ENCODE measurements at places on chromosomes 13 and 19.

- no peak for DNase-seq
These were observed 9.6 kb upstream of the BBC3 start for GRCh38 chr19:47240556-47240955.

GRCh38 chr19:29062475-29063435 is 150.2 kb downstream of the UQCRFS1 start:
- no peak for DNase-seq

DNA sequence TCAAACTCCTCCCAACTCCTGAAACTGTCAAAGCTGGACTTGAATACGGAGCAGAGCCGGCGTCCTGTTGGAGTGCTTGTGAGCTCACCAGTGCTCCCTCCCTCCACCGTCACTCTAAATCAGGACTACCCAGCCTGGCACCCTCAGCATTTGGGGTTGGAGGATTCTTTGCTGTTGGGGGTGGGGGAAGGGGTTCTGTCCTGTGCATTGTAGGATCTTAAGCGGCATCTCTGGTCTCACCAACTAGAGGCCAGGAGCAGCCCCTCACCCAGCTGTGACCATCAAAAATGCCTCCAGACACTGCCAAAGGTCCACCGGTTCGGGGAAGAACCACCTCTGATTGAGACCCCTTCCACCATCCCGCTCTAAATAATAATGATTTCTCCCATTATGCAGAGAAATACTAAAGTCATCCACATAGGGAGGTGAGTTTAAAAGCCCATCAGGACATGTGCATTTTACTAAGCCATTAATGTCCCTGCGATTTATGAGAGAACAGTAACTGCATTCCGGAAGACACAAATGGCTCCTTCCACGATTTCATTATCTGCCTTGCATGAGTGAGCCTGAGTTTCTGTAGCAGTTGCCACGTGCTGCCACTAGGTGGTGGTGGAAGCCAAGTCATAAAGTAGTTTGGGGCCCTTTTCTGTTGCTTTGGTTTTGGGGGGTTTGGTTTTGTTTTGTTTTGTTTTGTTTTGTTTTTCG is 16.1 kb upstream of the USP29 start:
- peak; percentile 47 for DNase-seq

DNA sequence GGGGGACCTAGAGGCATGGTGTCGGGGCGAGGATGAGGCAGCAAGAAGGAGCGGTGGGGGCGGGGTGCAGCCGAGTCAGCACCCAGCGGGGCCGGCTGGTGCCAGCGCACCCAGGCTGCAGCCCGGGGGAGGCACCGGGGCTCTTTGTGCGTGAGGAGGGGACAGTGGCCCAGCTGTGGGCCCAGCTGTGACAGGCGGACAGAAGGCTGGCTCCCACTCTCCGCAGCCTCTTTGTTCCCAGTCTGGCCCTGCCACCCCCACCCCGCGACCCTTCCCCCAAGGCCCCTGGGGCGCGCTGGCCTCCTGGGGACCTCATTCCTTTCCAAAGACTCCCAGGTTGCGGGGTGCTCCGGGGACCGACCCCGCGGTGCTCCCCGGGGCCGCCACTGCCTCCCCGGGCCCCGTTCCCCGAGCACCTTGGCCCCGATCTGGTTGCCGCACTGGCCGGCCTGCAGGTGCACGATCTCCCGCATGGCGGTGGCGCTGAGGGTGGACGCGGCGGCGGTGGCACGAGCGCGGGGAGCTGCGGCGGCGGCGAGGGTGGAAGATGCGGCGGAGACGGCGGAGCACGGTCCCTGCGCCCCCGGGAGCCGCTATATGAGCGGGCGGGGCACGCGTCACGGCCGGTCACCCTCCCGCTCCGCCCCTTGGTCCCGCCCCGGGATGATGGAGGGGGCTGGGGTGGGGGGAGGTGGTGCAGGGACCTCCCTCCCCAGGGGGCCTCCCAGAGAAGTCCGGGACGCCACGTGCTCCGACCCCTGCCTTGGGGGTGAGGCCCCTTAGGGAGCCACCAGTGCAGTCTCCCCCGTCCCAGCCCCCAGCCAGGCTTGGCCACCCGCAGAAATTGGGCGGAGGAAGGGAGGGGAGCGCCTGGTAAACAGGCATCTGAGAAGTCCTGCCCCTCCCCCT is at the start of gene TUBB4A:
Gene TUBB4A, minus strand, starts transcription at position 570 of the 909 bp plus-strand sequence. Its CDS starts 97 bp downstream, at position 473.
- DNase-seq = no peak

DNA sequence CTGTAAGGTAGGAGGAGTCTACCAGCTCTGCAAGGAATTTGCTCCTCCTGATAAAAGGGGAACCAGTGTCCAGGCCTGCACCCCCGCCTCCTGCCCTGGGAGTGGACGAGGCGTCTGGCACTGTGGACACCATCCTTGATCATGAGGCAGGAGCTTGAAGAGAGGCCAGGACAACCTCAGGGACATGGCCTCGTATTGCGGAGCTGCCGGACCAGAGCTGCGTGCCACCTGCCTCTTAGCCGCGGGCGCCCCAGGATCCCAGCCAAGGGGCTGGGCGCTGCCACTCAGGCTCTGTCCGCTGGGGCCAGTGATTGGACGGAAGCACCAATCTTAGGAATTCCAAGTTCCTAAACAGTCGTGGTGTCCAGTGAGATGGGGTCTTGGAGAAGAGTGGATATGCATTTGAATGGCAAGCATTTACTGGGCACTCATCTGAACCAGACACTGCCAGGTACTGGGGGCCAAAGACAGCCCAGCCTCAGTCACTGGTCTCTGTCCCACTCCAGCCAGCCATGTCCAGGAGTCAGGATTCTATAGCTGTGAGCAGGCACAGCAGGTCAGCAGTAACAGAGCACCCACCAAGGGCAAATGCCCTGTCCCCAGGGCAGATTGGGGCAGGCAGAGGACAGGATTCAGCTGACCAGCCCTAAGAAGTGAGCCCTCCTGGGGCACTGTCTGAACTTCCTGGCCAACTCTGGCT is 39.1 kb upstream of the ANKRD10 start:
- DNase-seq = no peak

- no peak for DNase-seq
These were observed 203.1 kb downstream of the TM9SF2 start for GRCh38 chr13:99704390-99704789.

DNA sequence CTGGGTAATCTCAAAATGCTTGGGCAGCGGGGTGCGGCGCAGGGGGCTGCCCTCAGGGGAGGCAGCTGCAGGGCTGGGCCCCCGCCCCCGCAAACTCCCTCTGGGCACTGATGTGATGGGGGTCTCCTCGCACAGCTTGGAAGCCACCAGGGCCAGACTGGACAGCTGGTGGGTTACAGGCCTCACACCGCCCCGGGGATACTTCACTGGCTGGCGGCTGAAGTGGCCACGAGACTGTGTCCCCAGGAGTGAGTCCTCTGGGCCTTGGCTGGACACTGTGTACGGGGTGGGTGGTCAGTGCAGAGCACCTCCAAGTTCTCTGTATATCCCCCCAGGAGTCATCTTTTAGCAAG is 2.0 kb upstream of the LPAR2 start:
- DNase-seq = no peak

DNA sequence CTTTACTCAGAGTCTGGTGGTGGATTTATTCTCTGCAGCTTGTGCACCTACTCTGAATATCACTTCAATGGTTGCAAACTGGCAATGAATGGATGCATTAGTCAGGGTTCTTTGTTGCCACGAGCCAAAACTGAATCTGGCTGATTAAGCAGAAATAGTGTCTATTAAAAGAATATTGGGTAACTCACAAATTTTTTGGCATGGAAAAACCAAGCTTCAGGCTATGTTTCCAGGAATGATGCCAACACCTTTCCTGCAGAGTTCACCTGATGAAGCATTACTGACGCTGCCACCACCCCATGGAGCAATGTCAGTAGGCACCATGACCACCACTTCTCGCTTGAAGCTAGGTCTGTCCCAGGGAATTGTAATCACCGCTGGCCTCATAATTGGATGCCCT is 597.8 kb upstream of the SLC10A2 start:
- no peak for DNase-seq

DNA sequence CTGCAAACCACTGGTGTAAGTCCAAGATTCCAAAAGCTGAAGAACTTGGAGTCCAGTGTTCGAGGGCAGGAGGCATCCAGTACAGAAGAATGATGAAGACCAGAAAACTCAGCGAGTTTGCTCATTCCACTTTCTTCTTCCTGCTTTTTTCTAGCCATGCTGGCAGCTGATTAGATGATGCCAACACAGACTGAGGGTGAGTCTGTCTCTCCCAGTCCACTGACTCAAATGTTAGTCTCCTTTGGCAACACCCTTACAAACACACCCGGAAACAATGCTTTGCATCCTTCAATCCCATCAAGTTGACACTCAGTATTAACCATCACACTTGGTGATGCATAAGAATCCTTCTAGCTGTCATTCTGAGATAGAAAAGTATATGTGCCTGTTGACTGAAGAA is 1504.6 kb downstream of the EFNB2 start:
- DNase-seq = no peak

- DNase-seq = peak; percentile 84
These were observed 96.1 kb upstream of the UQCRFS1 start for GRCh38 chr19:29308977-29309590.

- DNase-seq = no peak
These were observed 168.0 kb downstream of the PCDH9 start for GRCh38 chr13:67062160-67062559.

- DNase-seq = no peak
These were observed 7.7 kb upstream of the TMEM161A start for GRCh38 chr19:19145684-19146608.

DNA sequence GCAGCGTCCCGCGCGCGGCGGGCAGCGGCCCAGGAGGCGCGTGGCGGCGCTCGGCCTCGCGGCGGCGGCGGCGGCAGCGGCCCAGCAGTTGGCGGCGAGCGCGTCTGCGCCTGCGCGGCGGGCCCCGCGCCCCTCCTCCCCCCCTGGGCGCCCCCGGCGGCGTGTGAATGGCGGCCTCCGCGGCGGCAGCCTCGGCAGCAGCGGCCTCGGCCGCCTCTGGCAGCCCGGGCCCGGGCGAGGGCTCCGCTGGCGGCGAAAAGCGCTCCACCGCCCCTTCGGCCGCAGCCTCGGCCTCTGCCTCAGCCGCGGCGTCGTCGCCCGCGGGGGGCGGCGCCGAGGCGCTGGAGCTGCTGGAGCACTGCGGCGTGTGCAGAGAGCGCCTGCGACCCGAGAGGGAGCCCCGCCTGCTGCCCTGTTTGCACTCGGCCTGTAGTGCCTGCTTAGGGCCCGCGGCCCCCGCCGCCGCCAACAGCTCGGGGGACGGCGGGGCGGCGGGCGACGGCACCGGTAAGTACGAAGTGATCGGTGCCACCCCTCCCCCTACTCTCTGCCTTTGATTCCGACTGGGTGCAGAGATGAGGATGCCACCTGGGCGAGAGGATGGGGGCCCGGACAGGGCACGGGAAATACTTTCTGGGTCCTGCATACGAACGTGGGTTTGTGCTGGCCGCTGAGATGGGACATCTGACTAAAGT is 874 bp downstream of the TRIM28 start:
- DNase-seq = no peak

- DNase-seq = peak; percentile 64
These were observed 250.3 kb upstream of the ATXN8OS start for GRCh38 chr13:69857183-69857821.

GRCh38 chr19:14183741-14184350 is 22.1 kb downstream of the ADGRL1 start:
- DNase-seq = no peak

Measured in NCI-H526 treated with DMSO at 0.1 percent for 48 hours (cell line).